ENCODE measurements at places on chromosomes 2 and 18.

- no peak for DNase-seq
Observed at GRCh38 chr2:236264256-236264655, at the start of gene ASB18. Gene ASB18, minus strand, starts transcription at chr2:236264406. Its CDS starts 61 bp downstream, at chr2:236264345.

- DNase-seq, result no peak
Observed at GRCh38 chr2:101357376-101357775, 29.9 kb downstream of the CREG2 start.

- no peak for DNase-seq
Observed at GRCh38 chr2:213723041-213723560, 438.8 kb downstream of the SPAG16 start.

GRCh38 chr2:200376513-200377354 lies 70.2 kb downstream of the SPATS2L start:
- DNase-seq, result peak; percentile 93

GRCh38 chr18:36623681-36624190 lies 205.1 kb downstream of the TPGS2 start:
- no peak for DNase-seq

DNA sequence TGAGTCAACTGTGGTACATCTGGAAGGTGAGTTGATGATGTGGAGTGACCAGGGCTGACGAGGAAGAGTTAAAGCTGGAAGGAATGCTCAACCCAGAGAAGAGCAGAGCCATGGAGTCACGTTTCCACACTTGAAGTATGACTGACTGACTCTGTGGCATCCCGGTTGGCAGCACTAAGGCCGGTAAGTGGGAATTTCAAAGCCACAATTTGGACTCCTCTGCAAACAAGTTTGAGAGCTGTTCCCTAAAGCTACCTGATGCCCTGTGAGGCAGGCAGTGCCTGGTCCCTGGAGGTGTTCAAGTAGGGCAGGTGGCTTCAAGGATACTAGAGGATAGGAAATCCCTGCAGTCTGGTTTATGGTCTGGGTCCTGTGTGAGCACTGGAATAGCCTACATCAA lies 69.3 kb upstream of the ITGB6 start:
- peak; percentile 85 for DNase-seq

- DNase-seq, result peak; percentile 78
Observed at GRCh38 chr2:49129034-49129433, 25.3 kb downstream of the FSHR start.

GRCh38 chr18:25604196-25604893 lies 252.4 kb upstream of the ZNF521 start:
- DNase-seq, result no peak

DNA sequence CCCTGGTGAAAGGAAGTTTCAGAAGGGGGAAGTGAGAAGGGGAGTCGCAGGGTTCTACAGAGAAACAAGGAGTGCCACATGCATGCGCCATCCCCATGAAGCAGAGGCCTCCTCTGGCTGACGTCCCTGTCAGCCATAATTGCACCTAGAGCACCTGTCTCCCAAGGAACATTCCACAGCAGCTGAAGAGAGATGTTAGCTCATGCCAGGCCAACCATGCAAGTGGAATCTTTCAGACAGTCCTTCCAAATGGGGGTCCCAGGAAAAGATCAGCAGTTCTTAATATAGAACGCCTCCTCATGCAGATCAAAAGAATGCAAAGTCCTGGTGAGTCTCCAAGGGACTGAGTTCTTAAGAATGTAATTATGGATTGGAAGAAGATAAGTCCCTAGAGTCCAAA lies 29.6 kb downstream of the MRO start:
- no peak for DNase-seq

DNA sequence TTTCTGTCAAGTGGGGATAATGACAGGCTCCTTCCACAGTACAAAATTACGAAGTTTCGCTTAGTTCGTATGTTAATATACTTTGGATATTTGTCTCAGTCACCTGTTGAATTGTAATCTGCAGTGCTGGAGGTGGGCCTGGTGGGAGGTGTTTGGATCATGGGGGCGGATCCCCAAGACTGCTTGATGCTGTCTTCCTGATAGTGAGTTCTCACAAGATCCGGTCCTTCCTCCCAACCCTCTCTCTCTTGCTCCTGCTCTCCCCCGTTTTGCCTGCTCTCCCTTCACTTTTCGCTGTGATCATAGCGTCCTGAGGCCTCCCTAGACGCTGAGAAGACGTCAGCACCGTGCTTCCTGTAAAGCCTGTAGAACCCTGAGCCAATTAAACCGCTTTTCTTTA lies 97.1 kb upstream of the EPB41L3 start:
- no peak for DNase-seq

- no peak for DNase-seq
Observed at GRCh38 chr2:143786026-143786765, 657.0 kb downstream of the ARHGAP15 start.

Data from DMS53 (cell line).